ENCODE measurements at places on chromosomes 12 and 14. TPM values are rescaled to one million over a fixed set of nuclear protein-coding genes. Genes with fewer than 3 reads are reported as not detected.

DNA sequence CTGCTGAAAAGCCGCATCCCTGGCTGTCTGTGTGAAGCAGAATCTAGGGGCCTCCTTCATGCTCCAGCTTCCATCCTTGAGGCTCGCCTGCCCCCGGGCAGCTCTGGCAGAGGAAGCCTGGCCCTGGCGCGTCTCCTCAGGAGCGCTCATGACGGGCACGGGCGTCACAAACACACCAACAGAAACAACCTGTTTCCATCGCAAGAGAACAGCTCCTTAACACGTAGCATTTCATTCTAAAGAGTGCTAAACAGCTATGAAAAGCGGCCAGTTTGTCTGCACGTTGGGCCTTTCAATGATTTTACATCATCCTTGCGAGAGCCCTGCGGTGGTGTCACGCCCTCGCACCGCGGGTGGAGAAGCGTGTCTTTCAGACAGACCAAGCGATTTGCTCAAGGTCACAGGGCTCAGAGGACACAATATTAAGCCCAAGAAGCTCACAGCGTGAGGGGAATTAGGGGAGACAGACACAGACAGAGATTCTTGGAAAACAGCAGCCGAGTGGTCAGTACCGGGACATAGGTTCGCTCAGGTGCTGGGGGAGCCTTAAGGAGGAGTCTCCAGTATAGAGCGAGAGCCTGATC is 4.9 kb downstream of the ADGRD1 start:
- no peak for DNase-seq
- peaks cover 10% of the 10 kb centered on the region for H3K4me1 ChIP-seq
- no peak overlapping the region for H3K4me3 ChIP-seq
- H3K27me3 ChIP-seq = peaks cover 9% of the 10 kb centered on the region

The PLEKHD1 gene
- total RNA-seq = 0.24 TPM

DNA sequence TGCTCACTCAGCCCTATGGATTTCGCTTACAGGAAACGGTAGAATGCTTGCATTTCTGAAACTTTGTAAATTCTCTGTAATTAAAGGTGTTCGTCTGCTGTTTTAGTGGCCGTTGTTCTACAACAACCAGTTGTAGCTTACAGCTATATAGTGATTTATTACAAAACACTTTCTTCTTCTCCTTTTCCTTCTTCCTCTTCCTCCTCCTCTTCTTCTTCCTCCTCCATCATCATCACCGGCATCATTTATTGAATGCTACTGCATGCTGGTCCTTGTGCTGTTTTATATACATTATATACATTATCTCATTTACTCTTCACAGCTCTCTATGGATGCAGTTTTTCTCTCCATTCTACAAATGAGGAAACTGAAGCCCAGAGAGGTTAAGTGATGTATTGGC is 6.4 kb downstream of the ETV6 start:
- no peak overlapping the region for H3K4me3 ChIP-seq
- peaks cover 31% of the 10 kb centered on the region for H3K36me3 ChIP-seq
- no peaks in the 10 kb centered on the region for H3K27me3 ChIP-seq
- DNase-seq = no peak
- peaks cover 86% of the 10 kb centered on the region for H3K4me1 ChIP-seq
- no peak overlapping the region for H3K27ac ChIP-seq

- no peaks in the 10 kb centered on the region for H3K4me1 ChIP-seq
- H3K4me3 ChIP-seq = no peak overlapping the region
- no peak for DNase-seq
- H3K27ac ChIP-seq = no peak overlapping the region
Measured at GRCh38 chr14:25095736-25096437, 45.9 kb upstream of the STXBP6 start.

The TPH2 gene
- total RNA-seq = not detected

- H3K27me3 ChIP-seq = peaks cover 4% of the 10 kb centered on the region
- no peak overlapping the region for H3K4me3 ChIP-seq
- DNase-seq = no peak
- H3K27ac ChIP-seq = no peak overlapping the region
Measured at GRCh38 chr12:52645120-52645761, 6.8 kb downstream of the KRT2 start.

The PIWIL1 gene
- not detected for total RNA-seq

GRCh38 chr12:114168061-114168460 is 201.9 kb upstream of the RBM19 start:
- DNase-seq = no peak
- H3K36me3 ChIP-seq = no peaks in the 10 kb centered on the region
- no peaks in the 10 kb centered on the region for H3K27me3 ChIP-seq
- H3K4me1 ChIP-seq = no peaks in the 10 kb centered on the region

DNA sequence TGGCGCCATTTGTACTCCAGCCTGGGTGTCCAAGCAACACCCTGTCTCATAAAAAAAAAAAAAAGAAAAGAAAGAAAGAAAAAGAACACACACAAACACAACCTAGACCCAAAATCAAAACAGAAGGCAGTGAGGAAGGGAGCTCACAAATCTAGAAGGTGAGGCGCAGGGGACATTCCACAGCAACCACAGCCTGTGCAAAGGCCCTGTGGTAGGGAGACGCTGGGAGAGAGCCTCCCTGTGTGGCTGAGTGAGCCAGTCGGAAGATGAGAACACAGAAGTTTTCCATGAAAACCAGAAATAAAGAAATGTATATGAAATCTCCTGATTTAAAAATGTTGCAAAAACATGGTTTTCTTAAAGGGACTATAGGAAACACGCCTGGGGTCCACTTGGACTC is 44.6 kb downstream of the SCARB1 start:
- H3K36me3 ChIP-seq = peaks cover 14% of the 10 kb centered on the region
- H3K4me3 ChIP-seq = no peak overlapping the region
- DNase-seq = no peak
- no peak overlapping the region for H3K27ac ChIP-seq
- H3K4me1 ChIP-seq = no peaks in the 10 kb centered on the region
- H3K27me3 ChIP-seq = no peaks in the 10 kb centered on the region

GRCh38 chr14:21653331-21653885 is at the start of gene OR4E2:
OR4E2 (plus strand) TSS chr14:21653835; CDS start chr14:21665083, 11,248 bp downstream.
- H3K4me1 ChIP-seq = no peaks in the 10 kb centered on the region
- H3K36me3 ChIP-seq = no peaks in the 10 kb centered on the region
- DNase-seq = no peak
- no peaks in the 10 kb centered on the region for H3K27me3 ChIP-seq

DNA sequence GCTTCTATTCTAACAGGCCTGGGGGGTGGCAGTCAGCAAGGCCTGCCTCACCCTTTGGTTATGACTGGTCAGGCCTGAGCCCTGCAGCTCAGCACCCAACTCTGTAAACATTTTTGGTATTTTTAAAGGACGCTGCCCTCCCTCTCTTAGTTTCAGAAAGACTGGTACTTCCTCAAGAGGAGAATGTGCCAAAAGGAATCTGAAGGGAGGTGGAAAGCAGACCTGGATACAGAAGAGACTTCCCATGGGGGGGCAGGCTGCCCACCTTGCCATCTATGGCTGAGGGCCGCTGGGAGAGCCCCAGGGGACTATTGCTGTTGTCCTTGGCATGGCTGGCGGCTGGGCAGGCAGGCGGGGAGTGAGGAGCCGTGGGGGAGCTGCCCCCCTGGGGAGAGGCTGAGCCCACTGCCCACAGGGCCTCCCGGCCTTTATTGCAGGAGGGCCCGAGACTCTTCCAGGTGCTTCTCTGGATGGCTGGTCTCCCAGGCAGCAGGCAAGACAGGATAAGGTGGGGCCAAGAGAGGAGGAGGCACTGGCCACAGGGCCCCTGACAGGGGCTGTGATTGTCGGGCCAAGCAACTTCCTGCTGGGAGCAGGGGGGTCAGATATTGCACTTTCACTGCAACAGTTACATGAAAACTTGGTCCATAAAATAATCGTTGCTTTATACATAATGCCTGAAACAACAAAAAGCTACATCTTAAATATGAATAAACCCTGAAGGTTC is 3.5 kb downstream of the ARL6IP4 start:
- peak overlapping the region; percentile 50 for H3K27ac ChIP-seq
- H3K4me1 ChIP-seq = peaks cover 39% of the 10 kb centered on the region

The FLVCR2 gene
- total RNA-seq = 12.5 TPM

- no peaks in the 10 kb centered on the region for H3K27me3 ChIP-seq
- H3K4me3 ChIP-seq = no peak overlapping the region
- H3K36me3 ChIP-seq = no peaks in the 10 kb centered on the region
- no peaks in the 10 kb centered on the region for H3K4me1 ChIP-seq
- DNase-seq = no peak
Measured at GRCh38 chr14:27223906-27224305, 626.1 kb upstream of the NOVA1 start.

GRCh38 chr14:49637534-49638078 is 2.6 kb upstream of the DNAAF2 start:
- DNase-seq = no peak
- H3K4me1 ChIP-seq = peaks cover 74% of the 10 kb centered on the region
- H3K36me3 ChIP-seq = peaks cover 60% of the 10 kb centered on the region
- H3K4me3 ChIP-seq = peak overlapping the region; percentile 3
- peak overlapping the region; percentile 67 for H3K27ac ChIP-seq

GRCh38 chr12:74641262-74641661 is 103.6 kb downstream of the ATXN7L3B start:
- no peaks in the 10 kb centered on the region for H3K4me1 ChIP-seq
- no peak overlapping the region for H3K27ac ChIP-seq
- H3K4me3 ChIP-seq = no peak overlapping the region
- no peaks in the 10 kb centered on the region for H3K36me3 ChIP-seq

GRCh38 chr14:89368490-89369477 is 48.2 kb downstream of the FOXN3 start:
- H3K4me3 ChIP-seq = no peak overlapping the region
- no peaks in the 10 kb centered on the region for H3K27me3 ChIP-seq
- peaks cover 88% of the 10 kb centered on the region for H3K4me1 ChIP-seq
- no peak for DNase-seq

GRCh38 chr12:25796523-25797000 is 161.9 kb upstream of the RASSF8 start:
- DNase-seq = no peak
- no peak overlapping the region for H3K27ac ChIP-seq
- no peaks in the 10 kb centered on the region for H3K36me3 ChIP-seq
- peaks cover 6% of the 10 kb centered on the region for H3K27me3 ChIP-seq
- no peak overlapping the region for H3K4me3 ChIP-seq

GRCh38 chr14:30993071-30993470 is 32.4 kb upstream of the AP4S1 start:
- DNase-seq = no peak
- peaks cover 43% of the 10 kb centered on the region for H3K4me1 ChIP-seq
- H3K36me3 ChIP-seq = peaks cover 18% of the 10 kb centered on the region
- H3K27me3 ChIP-seq = no peaks in the 10 kb centered on the region
- no peak overlapping the region for H3K4me3 ChIP-seq
- no peak overlapping the region for H3K27ac ChIP-seq

GRCh38 chr14:52318826-52319645 is 4.9 kb downstream of the PTGER2 start:
- H3K27me3 ChIP-seq = peaks cover 48% of the 10 kb centered on the region
- no peak overlapping the region for H3K27ac ChIP-seq
- H3K36me3 ChIP-seq = no peaks in the 10 kb centered on the region
- H3K4me3 ChIP-seq = no peak overlapping the region
- DNase-seq = no peak

DNA sequence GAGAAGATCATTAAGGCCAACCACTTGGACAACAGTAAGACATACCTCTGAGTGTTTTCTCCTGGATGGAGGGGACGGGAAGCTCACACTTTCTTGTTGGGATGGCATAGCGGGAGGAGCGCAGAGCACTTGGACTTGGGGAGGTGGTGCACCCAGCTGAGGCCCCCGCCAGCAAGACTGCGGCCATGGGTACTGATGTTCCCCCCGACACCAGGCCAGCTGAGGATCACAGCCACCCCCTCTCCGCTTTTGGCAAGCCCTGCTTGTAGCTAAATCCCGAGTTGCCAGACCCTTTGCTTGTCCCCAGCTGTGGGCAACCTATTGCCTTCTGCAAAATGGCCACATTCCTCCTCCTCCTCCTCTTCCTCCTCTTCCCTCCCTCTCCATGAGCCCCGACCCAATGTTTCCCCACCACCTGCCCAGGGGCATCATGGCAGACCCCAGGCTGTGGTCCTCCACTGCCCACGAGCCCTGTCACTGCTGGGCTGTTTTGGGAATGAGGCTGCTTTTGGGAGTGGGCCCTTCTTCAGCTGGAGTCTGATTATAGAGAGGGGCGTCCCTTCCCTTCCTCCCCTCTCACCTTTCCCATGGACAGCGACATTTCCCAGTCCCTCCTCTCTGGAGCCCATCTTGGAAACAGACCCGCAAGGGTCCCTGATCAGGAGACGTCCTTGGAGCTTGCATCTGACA is 62.8 kb downstream of the PRMT8 start:
- H3K36me3 ChIP-seq = no peaks in the 10 kb centered on the region
- H3K27me3 ChIP-seq = peaks cover 7% of the 10 kb centered on the region
- H3K4me1 ChIP-seq = no peaks in the 10 kb centered on the region
- no peak for DNase-seq
- no peak overlapping the region for H3K4me3 ChIP-seq

GRCh38 chr12:52768479-52769200 is 8.5 kb downstream of the KRT76 start:
- H3K36me3 ChIP-seq = no peaks in the 10 kb centered on the region
- peaks cover 7% of the 10 kb centered on the region for H3K27me3 ChIP-seq
- H3K4me1 ChIP-seq = no peaks in the 10 kb centered on the region
- no peak for DNase-seq
- H3K27ac ChIP-seq = no peak overlapping the region

GRCh38 chr12:109764123-109764522 is 50.5 kb downstream of the FAM222A start:
- H3K36me3 ChIP-seq = no peaks in the 10 kb centered on the region
- no peak overlapping the region for H3K27ac ChIP-seq
- H3K4me1 ChIP-seq = no peaks in the 10 kb centered on the region
- no peak overlapping the region for H3K4me3 ChIP-seq

The TAS2R7 gene
- not detected for total RNA-seq

DNA sequence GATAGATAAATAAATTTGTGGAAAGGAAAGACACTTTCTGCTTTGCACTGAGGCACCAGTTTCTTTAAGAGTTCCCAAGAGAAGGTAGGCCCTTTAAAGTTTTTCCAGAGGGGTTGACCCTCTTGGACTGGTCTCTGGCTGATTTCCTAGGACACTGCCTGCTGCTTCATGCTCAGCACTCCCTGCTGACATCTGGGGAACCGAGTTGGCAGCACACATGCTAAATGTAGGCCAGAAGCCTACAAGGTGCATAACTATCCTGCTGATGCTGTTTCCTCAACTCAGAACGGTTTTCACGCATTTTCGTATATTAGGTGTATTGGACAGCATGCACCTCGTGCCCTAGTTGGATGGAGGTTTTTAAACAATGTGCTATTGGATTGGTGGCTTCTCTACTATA is 887.2 kb upstream of the SEL1L start:
- H3K36me3 ChIP-seq = no peaks in the 10 kb centered on the region
- no peak overlapping the region for H3K27ac ChIP-seq
- no peak overlapping the region for H3K4me3 ChIP-seq
- H3K27me3 ChIP-seq = no peaks in the 10 kb centered on the region
- H3K4me1 ChIP-seq = no peaks in the 10 kb centered on the region

- no peak for DNase-seq
- no peak overlapping the region for H3K4me3 ChIP-seq
- H3K36me3 ChIP-seq = peaks cover 91% of the 10 kb centered on the region
- no peak overlapping the region for H3K27ac ChIP-seq
- no peaks in the 10 kb centered on the region for H3K4me1 ChIP-seq
- no peaks in the 10 kb centered on the region for H3K27me3 ChIP-seq
Measured at GRCh38 chr12:132727091-132727794, 16.6 kb downstream of the PGAM5 start.

GRCh38 chr12:41536813-41537490 is 348.8 kb downstream of the PDZRN4 start:
- no peak overlapping the region for H3K4me3 ChIP-seq
- peaks cover 2% of the 10 kb centered on the region for H3K27me3 ChIP-seq
- no peaks in the 10 kb centered on the region for H3K4me1 ChIP-seq

GRCh38 chr12:124297856-124298255 is 3.0 kb downstream of the RFLNA start:
- H3K4me3 ChIP-seq = no peak overlapping the region
- no peak overlapping the region for H3K27ac ChIP-seq
- H3K4me1 ChIP-seq = no peaks in the 10 kb centered on the region
- H3K27me3 ChIP-seq = peaks cover 29% of the 10 kb centered on the region
- no peaks in the 10 kb centered on the region for H3K36me3 ChIP-seq
- no peak for DNase-seq

The FAM181A gene
- total RNA-seq = not detected

GRCh38 chr14:88941414-88941813 is 117.0 kb downstream of the TTC8 start:
- no peak overlapping the region for H3K27ac ChIP-seq
- H3K4me1 ChIP-seq = no peaks in the 10 kb centered on the region
- peaks cover 11% of the 10 kb centered on the region for H3K27me3 ChIP-seq

All from activated B cell treated with CpG ODN at 0.5 μM for 24 hours (primary cell).